Small intestine (tissue), 16 donors: ENCODE measurements at places on chromosomes 5 and 9.

DNA sequence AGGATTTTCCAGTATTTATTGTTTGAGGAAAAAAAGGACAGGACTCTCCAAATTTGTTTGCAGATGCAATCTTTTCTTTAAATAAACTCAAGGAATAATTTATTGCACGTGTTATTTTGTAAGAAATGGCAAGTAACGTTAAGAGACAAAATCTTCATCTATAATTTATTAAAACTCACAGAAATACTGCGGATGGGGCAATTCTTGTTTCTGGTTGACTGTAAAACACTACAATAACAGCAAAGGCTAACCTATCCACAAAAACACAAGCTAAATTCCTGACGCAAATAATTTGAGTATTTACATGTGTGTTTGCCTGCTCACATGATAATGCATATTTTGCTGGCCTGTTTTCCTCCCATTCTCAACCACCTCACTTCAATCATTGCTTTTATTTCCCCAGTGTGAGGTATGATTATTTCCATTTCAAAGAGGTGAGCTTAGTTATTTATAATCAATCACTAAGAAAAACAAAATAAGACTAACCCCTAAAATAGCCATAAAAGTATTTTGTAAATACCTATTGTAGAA is 619.4 kb downstream of the PDE4D start:
- peak; percentile 26 for DNase-seq

GRCh38 chr5:56683281-56683680 is 132.1 kb upstream of the MAP3K1 start:
- DNase-seq = no peak

- DNase-seq = no peak
Measured at GRCh38 chr5:107032629-107033028, 638.1 kb downstream of the EFNA5 start.

- no peak for DNase-seq
Measured at GRCh38 chr9:72635197-72635596, 113.8 kb downstream of the TMC1 start.

- no peak for DNase-seq
Measured at GRCh38 chr5:112010475-112010874, 253.5 kb upstream of the NREP start.

DNA sequence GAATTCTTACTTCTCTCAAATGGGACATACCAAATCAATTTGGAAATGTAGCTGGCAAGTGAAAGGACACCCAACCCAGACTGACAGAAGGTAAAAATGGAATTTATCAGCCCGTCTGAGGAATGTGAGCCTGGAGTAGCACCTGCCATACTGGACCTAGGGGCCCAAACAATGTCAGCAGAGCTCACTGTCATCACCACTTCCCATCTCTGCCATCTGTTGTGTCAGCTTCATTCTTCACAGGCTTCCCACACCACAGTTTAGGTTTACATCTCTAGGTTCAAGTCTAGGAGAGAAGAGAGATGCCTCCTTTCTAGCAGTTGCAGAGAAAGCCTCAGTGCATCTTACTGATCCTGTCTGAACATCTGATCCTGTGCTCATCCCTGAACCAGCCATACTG is 222.4 kb downstream of the DOCK8 start:
- DNase-seq = no peak

- DNase-seq = no peak
Measured at GRCh38 chr5:155546075-155546474, 532.5 kb downstream of the KIF4B start.

DNA sequence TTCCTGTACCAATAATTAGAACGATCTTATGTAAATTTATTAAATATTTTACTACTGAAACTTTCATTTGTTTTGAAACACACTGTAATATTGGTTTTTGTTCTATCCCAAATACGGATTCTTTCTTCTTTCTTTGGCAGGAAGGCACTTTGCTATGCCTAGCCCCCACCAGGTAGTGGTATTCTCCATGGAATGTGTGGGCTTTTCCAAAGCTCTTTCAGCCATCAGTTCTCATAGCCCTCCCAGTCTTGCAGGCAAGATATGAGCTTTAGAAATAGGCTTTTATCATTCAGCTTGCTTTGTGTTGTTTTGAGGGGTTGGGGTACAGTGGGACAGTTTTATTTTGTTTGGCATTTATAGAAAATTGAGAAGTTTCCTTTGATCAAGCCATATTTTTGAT is 107.5 kb downstream of the DMXL1 start:
- DNase-seq = no peak
